ENCODE measurements at places on chromosomes 12 and 14. TPM values are rescaled to one million over a fixed set of nuclear protein-coding genes. Genes with fewer than 3 reads are reported as not detected.

The EPYC gene
- not detected for polyA plus RNA-seq

The KCNA1 gene
- not detected for polyA plus RNA-seq

The SLCO1C1 gene
- not detected for polyA plus RNA-seq

The HOXC9 gene
- not detected for polyA plus RNA-seq
